NCI-H524 treated with DMSO at 0.1 percent for 48 hours (cell line): ENCODE measurements at places on chromosomes 11 and 22.

DNA sequence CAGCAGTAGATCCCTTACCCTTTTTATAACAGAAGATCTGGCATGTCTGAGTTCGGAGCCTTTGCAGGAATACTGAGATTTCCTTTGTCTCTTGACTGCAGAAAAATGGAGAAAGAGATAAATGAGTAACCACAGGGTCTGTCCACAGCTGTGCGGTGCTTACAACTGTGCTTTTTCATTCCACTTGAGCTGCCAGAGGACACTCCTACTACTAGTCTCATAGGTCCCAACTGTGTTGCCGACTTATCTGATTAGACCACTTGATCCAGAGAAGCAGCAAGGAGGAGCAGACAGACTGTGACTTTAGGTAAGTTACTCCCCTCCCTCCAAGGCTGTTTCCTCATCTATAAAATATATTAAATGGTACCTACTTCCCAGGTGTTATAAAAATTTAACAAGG, 17.5 kb downstream of the FAM227A start:
- no peak for DNase-seq

DNA sequence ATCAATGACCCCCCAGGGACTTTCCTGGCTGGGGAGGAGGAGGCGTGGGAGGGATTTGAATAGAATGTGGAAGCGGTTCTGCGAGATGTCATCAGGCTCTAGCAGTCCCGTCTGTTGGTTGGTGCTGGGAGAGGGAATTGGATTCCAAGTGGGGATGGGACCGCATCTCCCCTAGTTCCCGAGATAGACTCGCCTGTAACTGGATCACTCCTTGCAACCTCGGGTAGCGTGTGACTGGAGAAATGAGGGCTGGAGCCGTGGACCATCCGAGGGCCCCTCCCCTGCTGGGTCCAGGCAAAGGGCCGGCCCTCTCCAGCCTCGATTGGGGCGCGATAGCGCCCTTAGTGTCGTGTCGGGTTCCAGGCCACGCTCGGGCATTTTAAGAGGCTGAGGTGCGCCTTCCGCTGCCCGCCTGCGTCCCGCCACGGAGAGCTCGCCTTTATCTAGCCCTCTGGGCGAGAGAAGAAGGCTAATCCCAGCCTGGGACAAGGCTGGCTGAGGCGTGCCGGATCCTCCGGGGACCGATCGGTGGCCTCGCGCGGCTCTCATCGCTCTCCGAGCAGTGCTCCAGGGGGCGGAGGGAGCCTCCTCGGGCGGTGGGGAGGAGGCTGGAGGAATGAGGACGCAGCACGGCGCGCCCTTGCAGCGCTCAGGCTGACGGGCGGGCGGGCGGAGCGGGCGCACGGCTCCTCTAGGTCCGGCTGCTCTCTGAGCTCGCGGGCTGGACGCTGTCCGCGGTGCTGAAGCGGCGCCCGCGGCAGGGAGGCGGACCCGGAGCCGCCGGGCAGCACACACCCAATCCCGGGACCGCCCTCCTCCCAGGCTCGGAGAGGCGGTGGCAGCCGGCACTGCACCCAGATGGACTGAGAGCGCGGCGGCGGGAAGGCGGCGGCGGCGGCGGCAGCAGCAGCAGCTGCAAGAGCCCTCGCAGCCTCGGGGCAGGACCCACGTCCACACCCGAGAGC, 107.8 kb downstream of the OSBP2 start:
- no peak for DNase-seq

DNA sequence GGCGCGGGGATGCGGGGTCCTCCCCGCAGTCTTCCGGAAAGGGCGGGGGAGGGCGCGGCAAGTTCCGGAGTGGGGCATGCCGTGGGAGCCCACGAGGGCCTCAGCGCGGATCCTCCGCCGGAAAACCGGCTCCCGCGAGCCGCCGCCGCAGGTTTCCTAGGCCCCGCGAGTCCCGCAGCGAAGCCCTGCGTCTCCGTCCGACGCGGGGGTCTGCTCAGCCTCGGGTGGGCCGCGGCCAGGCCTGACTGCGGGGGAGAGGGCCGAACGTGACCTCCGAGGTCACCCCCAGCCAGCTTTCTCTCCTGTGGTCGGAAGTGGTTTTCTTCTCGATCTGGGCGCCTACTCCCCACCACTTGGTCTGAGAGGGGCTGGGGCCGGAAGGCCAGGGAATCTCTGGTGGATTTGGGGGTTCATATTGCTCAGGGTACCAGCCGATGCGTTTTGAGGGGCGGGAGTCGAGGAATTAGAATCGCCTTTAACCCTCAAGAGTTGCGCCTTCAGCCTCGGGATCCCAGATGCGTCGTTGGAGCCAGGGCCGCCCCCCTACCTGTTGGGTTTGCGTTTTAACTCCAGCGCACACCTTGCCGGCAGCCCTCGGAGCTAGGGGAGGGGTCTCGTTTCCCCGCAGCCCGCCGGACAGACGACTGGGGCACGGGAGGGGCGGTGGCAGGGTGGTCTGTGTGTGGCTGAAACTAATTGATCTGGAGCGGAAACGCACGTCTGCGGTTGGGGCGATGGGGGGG, 3.6 kb upstream of the CCND1 start:
- no peak for DNase-seq

GRCh38 chr22:24950272-24950902, 2.1 kb upstream of the KIAA1671 start:
- no peak for DNase-seq

- DNase-seq = no peak
These were observed 56.9 kb upstream of the PRSS23 start for GRCh38 chr11:86743223-86744118.

GRCh38 chr22:19717691-19718455, 3.6 kb downstream of the SEPTIN5 start:
- DNase-seq = no peak

DNA sequence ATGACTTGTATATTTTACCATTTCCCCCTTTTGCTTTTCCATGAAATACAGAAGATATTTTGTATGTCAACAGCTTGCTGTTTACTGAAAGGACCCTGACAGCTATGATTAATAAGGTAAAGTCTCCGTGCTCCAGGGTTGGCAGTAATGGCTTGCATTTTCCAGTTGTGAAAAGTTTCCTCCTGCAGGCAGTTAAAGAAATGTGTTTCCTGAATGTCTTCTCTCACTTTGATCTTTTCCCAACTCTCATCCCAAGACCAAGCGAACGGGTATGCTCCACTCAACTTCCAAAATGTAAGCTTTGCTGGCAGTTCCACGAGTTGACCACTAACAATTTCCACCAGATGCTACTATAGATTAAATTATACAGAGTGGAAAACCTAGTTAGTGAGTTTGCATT, 8.9 kb downstream of the FIBIN start:
- DNase-seq = no peak

- no peak for DNase-seq
These were observed 224.0 kb upstream of the ISX start for GRCh38 chr22:34841911-34842310.

DNA sequence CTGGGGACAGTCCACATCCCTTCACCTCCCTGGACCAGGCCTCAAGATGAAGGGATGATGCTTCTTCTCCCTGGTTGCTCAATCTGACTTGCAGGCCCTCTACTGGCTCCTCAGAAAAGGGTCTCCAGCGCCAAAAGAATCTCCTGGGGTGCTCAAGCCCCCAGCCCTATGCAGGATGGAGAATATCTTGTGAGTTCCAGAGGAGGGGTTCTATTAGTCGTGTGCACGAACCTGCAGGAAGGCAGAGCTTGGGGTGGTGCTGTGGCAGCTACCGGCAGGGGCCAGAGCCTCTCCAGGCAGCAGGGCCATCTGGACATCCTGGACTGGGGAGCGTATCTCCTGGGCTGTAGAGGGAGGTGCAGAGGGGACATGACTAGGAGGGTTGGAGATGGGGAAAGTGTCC, 1339.5 kb downstream of the BRD1 start:
- no peak for DNase-seq

- DNase-seq = no peak
These were observed 61.8 kb upstream of the WNT7B start for GRCh38 chr22:46038516-46039430.

GRCh38 chr11:17852246-17852645, 117.7 kb downstream of the KCNC1 start:
- DNase-seq = no peak

DNA sequence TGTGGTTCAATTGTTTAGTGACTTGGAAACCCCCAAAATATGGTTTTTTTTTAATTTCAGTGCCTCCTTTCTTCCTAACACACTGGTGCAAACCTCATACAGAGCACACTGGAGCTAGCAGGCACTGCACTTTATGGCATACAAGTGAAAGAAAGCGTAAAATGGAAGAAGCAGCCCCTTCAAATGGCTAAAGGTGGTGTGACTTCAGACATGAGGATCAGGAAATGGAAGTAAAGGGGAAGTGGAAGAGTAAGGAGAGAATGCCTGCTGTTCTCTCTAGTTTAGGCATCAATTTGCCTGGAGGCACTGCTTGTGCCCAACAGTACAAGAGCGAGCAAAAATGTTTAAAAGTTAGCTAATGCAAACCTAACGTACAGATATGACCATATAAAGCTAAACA, 5.7 kb downstream of the RSF1 start:
- no peak for DNase-seq

GRCh38 chr11:27385245-27385644, 22.2 kb upstream of the CCDC34 start:
- DNase-seq = peak; percentile 77

GRCh38 chr11:2933375-2934020, 4.3 kb upstream of the PHLDA2 start:
- no peak for DNase-seq

GRCh38 chr22:21766691-21767462, 31.3 kb upstream of the YPEL1 start:
- DNase-seq = no peak

GRCh38 chr11:65780770-65781151, at the start of gene AP5B1:
TSS of gene AP5B1 (minus strand) at chr11:65780976. CDS start at chr11:65780591, 385 bp downstream.
- DNase-seq = no peak

- no peak for DNase-seq
These were observed 58.6 kb downstream of the DDIAS start for GRCh38 chr11:82959987-82960778.

DNA sequence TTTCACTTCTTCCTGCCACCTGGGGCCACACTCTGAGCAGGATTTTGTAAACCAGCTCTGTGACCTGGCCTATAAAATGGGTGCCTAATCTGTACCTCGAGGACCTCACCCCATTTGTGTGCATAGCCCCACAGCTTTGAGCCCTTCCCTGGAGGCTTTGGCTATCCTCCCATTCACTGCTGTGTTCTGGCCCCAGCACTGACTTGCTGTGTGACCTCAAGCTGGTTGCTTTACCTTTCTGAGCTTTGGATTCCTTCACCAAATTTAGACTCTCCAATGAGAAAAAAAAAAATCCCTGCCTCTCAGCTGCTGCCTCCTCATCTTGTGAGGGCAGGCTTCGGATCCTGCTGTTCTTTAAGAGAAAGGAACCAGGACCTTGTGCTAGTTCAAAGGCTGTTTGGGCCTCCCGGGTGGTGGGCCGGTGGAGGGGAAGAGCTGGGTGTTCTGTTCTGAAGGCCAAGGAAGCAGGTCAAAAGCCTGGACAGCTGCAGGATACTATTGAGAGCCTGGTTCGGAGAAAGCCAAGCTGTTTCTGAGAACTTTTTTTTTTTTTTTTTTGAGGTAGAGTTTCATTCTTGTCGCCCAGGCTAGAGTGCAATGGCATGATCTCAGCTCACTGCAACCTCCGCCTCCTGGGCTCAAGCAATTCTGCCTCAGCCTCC, 1.1 kb upstream of the PYGM start:
- DNase-seq = no peak
